Ecto neural progenitor cell (in vitro differentiated cells): ENCODE measurements at places on chromosomes 2 and 18.

DNA sequence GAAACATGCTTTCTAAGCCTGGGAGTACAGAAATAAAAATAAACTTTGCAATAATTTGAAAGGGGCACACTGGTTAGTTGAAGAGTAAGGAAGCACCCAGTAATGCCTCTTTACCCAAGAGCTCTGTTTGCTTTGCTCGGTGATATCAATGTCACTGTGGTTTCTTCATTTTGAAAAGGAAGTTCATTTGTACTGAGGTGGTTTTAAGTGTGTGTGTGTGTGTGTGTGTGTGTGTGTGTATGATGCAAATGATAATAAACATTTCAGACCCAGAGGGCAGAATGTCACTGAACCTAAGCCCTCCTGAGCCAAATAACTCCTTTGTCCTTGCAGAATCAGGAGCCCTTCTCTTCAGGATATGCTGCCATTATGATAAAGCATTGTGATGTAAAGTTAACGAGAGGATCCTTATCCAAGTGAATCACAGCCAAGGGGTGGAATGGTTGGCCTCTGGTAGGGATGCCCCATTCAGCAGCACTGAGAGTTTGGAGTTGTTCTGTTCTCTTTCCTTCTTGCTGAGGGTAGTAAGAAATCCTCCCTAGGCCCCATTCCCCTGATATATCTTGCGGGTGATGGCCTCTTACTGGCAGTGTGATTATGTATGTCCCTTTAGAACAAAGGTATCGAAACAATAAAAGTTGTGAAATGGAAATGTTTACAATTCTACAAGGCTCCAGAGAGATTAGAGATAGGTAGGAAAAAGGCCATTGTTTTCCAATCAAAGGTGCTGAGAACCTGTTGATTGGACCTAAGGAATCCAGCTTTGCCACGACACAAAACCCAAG, 7.6 kb downstream of the ITGA6 start:
- DNase-seq, result no peak

DNA sequence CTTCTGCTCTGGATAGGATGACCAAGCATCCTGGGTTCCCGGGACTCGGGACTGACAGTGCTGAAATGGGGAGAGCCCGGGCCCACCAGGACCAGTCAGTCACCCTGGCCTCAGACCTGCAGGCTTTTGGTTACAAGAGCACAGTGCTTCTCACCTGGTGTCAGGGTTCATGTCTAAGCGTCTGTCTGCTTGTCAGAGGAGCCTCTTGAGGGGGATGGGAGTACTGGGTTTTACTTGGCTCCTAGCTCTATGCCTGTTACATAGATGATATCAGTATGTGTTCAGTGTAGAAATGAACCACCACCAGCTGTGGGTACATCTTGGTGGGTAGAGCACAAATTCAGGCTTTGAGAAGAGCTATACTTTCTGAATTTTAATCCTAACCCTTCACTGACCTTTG, 29.9 kb downstream of the PCARE start:
- no peak for DNase-seq

DNA sequence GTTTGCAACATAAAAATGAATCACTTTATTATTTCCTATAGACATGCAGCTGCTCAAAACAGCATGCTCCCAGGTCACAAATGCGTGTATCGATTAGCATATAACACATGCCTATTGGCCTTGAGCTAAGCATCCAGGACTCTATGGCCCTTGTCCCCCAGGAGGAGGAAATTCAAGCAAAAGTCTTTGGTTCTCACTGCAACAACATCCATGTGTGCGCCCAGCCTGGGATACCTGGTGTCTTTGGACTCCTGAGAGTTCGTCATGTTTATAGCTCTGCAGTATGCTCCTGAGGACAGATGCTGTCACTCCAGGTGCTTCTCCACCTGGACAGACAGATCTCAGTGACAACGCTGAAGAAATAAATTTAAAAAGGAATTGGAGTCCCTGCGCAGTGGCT, 284.6 kb downstream of the PHLPP1 start:
- no peak for DNase-seq

- DNase-seq, result peak; percentile 60
These were observed 158.5 kb upstream of the LMAN1 start for GRCh38 chr18:59517446-59518165.

DNA sequence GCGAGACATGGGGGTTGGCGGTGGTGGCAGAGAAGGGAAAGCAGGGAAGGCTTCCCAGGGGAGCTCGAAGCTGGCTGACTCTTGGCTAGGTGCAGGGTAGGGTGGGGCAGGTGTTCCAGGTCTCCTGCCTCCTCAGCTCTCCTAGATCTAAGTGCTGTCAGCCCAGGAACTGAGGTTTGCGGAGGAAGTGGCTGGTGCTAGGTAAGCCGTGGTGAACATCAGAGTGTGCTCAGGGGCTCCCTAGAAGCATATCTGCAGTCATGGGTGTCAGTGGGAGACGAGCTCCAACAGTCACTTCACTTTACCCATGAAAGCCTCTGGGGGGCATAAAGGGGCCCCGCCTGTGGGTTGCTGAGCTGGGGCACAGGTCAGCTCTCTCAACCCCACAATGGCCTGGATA, 34.1 kb downstream of the ARHGEF4 start:
- DNase-seq, result peak; percentile 32

DNA sequence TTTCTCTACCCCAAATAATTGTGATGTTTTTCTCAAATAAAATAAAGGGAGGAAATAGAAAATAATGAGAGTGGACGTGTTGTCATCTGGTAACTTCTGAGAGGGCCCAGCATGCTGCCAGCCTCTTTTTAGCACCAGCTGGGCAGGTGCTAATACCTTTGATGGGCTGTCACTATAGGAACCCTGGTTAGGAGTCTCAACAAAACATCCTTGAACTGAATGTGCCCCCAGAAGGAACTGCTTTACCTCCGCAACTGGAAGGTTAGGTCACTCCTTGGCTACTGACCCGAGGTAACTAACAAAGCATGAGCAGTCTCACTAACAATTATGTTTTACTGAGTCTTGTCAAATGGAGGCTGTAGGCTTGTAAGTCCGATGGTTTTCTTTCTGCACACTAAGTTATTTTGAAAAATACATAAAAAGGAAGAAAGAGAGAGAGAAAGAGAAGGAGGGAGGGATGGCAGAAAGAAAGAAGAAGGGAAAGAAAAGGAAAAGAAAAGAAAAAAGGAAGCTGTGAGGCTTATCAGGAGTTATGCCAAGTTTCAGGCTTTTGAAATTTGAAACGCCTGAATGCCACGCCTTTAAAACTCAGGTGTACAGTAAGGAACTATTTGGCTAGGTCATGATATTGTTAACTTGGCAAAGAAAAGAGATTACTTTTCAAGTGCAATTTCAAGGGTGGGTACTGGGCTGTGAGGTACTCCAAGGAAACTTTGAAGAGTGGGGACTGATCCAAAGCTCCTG, 91.0 kb downstream of the TGIF1 start:
- no peak for DNase-seq

- no peak for DNase-seq
These were observed 259.6 kb downstream of the SS18 start for GRCh38 chr18:25830787-25831186.

DNA sequence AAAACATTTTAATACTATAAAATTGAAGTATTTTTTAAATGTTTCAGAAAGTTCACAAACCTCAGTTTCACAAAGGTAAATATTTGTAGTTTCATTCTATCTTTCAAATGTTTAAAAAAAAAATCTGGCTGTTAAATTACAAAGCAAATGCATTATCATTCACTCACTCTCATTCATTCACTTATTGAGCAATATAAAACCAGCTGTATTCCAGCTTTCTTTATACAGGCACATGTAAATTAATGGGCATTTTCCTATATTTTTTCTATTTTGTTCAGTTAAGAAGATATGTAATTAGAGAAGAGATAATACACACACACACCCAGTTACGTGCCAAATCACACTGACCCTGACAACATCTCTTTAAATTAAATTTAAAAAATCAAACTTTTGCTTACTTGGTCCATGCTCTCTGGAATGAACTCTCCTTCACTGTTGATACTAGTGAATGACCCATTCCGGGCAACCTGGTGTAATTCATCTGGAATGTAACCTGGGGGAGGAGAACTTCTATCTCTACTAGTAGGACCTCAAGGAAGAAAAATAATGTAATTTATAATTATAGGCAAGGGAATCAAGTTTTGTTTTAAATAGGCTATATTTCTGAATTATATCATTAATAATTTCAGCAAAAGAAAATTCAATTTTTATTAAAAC, 32.5 kb upstream of the ERCC3 start:
- no peak for DNase-seq

- DNase-seq, result peak; percentile 65
These were observed 697 bp downstream of the ITGA4 start for GRCh38 chr2:181457741-181458425.
